ENCODE measurements at places on chromosomes 2 and 18.

DNA sequence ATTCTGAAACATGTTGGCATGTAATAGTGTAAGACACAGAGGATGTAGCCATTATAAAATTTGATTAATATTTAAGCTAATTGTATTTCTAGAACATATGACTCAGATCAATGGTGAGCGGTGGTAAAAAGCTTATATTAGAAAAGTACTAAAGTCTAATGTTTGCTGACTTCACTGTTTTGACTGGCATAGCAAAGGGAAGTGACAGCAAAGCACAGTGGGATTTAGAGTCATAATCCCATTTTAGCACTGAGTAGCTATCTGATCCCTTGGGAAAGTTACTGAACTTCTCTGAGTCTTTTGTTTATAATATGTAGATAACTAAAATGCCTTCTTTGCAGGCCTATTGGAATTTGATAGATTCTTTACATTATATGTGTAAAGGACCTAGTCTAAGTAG is 60.4 kb downstream of the KIAA1328 start:
- no peak for DNase-seq

GRCh38 chr2:119490653-119491195 is 33.6 kb downstream of the SCTR start:
- no peak for DNase-seq

- no peak for DNase-seq
Observed at GRCh38 chr2:16142383-16143361, 202.3 kb downstream of the MYCN start.

DNA sequence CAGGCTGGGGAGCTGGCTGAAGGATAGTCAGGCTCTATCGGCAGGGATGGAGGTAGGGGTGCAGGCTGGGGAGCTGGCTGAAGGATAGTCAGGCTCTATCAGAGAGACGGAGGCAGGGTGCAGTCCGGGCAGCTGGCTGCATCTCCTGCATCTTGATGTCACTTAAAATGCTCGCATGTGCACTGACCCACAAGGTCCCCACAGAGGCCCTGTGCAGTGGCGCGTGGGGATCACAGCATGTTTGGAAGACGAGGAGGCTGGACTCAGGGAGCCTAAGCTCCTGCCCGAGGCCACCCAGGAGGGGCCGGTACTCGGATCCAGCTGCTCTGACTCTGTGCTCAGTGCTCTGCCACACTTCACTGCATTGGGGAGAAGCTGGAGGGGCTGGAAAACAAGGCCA is 189.0 kb upstream of the HDAC4 start:
- no peak for DNase-seq

DNA sequence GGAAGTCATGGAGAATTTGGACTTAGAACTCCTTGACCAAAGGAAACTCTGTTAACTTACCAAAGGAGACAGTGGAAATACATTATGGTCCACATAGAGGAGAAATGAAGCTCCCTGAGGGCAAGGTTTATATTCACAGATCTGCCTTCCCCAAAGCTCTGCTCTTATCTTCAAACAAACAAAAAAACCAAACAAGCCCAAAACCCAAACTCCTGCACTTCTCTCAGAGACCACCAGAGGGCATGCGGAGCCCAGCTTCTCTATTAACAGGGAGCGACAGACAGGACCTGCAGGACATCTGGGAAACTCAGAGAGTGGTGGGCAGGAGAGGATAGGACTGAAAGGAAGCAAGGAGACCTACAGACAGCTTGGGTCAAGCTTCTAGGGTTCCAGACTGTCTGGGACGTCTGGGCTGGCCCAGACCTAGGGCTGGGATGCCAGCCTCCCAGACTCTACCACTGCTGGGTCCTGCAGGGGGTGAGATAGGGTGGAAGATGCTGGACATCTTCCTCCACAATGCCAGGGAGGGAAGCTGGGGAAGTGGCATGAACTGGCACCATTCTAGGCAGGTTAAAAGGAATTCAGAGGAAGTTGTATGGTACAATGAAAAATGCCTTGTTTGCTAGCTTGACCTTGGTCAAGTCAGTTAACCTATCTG is 4.0 kb upstream of the WNT10A start:
- DNase-seq, result peak; percentile 63

GRCh38 chr2:174027956-174028355 is 62.8 kb upstream of the SP3 start:
- no peak for DNase-seq

DNA sequence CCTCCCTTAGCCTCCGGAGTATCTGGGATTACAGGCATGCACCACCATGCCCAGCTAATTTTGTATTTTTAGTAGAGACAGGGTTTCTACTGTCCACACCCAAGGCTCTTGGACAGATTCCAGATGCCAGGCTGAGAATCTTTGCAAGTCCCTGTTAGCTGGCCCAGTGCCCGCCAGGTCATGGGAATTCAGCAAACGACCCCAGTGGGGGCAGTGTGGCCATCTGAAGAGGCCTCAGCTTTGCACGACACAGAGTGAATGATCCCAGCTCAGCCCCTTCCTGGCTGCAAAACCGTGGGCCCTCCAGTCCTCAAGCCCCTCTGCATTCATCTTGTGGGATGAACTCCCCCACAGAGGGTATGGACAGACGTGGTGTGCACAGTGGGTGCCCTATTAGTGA is 179.5 kb upstream of the ID2 start:
- DNase-seq, result no peak
